ENCODE measurements at places on chromosomes 6 and 20. TPM values are rescaled to one million over a fixed set of nuclear protein-coding genes. Genes with fewer than 3 reads are reported as not detected.

DNA sequence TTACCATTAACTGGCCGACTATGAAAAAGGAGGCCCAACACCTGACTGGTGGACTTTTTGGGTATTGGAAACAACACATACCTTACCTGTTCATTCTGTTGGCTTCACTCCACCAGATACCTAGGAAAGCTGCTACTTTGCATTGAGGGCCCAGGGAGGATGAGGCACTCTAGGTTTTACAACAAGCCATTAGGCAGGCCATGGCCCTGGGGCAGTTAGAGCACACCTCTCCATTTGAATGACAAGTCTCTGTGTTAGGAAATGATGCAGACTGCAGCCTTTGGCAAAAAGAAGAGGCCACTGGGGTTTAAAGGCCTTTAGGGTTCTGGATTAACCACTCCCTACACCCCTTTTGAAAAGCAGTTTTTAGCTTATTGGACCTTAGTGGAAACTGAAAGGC, 144.3 kb downstream of the OR2B2 start:
- DNase-seq, result no peak

EPHA7 gene
- total RNA-seq, result not detected

SH3BGRL2 gene
- 0.33 TPM for total RNA-seq

ZNF318 gene
- 18.2 TPM for total RNA-seq

NQO2 gene
- total RNA-seq, result 3.8 TPM

TRAPPC3L gene
- total RNA-seq, result not detected

RSPH4A gene
- total RNA-seq, result 1.2 TPM
